Stimulated activated CD4-positive, alpha-beta T cell treated with anti-CD3 and anti-CD28 coated beads, Interleukin-1b, Interleukin-23, amount 100 ng/mL, for 1 hour (primary cell): ENCODE measurements at places on chromosomes 2 and 18.

DNA sequence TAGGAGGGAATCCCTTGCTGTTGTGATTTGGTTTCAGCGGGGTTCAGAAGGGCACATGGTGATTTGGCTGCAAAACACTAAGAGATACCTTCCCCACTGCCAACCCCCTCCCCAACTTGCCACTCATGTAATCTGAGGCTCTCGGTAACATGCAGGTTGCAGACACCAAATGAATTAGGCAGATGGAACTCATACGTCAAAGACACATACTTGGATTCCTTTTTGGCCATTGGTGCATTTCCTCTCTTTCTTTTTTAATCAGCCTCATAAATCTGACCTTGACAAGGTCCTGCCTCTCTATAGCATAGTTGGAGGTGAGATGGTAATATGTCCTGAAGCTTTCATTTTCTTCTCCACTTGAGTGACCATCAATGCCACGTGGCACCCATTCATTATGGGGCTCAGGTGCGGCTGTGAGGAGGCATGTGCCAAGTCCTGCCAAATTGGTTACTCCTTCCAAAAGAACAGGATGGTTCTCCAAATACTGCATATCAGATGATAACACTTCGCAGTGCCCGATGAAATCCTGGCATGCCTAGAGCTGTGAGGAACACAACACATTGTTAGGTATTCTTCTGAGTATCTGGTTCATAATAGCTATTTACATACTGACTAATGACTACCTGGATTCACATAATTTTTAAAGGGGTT lies 8.3 kb upstream of the TMEM178A start:
- no peak for DNase-seq

DNA sequence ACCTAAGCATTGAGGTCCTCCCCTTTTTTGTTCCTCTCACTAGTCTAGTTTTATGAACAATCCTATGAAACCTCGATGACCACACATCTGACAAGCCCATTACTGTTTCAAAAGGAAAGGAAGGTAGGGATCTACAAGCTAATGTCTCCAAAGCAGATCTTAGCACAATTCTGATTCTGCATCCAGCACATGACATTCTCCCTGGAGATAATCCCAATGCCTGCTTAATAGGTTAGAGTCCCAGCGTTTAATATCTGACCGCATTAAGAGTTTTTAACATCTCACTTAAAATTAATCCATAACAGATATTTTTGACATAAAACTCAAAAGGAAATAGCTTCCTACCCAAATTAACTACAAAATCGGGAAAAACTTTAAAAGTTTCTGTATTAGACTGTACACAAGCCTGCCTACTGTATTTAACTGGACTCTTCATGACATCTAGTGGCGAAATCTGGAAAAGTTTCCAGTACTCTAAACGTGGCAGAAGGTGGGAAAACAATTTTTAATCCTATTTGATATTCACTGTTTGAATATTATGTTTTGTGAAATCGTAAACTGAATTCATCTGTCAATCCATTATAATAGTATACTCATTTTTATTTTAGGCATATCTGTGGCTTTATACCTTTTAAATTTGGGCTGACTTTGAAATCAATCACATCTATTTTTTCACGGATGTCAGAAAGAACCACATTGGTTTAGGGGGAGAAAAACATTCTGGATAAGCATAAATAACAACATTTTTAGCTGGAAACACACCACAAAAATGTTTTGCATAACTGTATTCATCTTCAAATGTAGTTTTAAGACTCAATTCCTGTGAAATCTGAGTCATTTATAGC lies 62.4 kb downstream of the TXNL1 start:
- DNase-seq, result no peak

DNA sequence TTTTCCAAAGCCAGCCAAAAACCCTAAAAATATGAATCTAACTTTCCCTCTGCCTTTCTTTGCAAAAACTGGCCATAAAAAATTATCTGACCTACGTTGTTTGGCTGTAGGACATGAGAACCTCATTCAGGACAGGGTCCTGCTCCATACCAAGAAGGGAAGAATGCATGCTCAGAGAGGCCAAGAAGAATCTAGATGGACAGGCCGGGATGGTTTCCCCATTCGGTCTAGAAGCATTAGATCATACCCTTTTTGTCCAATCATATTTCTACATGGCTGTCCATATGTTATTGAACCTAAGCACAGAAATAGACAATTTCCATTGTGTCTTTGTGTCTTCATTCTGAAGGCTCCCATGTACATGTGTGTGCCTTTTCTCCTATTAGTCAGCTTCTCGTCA lies 2120.4 kb upstream of the PIK3C3 start:
- DNase-seq, result no peak

GRCh38 chr2:97730245-97730644 lies 16.9 kb downstream of the ZAP70 start:
- no peak for DNase-seq

DNA sequence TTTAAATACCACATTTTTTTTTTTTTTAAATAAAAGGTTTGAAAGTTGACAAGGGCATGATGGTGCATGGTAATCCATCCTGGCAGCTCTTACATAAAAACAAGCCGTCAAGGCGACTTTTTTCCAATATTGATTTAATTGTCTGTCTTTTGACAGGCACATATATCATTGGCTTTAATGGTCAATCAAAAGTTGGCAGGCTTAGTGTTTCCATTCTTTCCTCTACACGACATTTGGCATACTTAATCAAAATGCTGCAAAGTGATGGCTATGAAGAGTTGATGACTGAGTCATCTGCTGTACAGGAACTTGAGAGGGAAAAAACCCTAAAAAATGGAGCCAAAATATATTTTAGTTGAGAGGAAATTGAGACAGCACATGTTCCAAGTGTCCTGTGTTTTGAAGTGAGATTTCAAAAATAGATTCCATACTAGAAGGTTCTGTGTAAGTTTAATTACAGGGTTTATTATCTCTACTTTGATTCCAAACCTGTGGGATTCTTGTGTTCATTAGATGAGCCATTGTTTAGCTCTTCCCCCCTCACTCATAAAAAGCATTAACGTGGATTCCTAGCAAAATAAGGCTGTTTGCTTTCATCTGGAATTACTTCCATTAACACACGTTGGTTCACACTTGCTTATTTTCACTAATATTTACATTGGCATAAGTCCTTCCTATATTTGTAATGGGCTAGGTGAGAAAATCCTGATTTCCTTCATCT lies 3.2 kb downstream of the TSHZ1 start:
- DNase-seq, result no peak

DNA sequence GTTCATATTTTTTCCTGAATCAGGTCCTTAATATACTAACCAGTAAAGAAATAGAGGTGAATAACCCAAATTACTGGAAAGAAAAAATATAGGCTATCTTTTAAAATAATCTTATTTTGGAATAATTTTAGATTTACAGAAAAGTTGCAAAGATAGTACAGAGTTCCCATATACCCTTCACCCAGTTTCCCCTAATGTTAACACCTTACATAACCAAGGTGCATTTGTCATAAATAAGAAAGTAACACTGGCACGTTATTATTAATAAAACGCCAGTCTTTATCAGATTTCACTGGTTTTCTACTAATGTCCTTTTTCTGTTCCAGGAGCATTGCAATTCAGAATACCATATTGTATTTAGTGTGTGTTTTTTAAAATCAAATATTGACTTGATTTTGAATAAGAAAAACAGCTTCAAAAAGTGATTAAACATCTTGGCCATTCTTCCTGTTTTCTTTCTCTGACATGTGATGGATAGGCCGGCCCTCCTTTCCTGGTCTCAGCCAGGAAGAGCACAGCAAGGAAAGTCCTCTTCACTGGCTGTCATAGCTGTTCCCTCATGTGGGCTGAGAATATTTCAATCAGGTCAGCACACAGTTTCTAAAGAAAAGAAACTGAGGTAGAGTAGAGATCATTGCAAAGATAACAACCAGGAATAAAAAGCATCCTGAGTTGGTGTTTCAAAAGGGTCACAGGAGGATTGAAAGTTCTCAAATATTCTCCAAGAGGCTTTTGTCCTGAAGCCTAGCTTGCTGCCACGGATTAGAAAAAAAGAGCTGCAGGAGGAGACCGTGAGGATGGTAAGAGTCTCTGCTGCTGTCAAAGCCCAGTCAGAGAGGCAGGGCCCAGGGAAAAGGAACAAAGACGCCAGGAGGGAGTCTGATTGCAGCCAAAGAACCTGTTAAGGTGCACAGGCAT lies 79.3 kb upstream of the ARL5A start:
- no peak for DNase-seq

DNA sequence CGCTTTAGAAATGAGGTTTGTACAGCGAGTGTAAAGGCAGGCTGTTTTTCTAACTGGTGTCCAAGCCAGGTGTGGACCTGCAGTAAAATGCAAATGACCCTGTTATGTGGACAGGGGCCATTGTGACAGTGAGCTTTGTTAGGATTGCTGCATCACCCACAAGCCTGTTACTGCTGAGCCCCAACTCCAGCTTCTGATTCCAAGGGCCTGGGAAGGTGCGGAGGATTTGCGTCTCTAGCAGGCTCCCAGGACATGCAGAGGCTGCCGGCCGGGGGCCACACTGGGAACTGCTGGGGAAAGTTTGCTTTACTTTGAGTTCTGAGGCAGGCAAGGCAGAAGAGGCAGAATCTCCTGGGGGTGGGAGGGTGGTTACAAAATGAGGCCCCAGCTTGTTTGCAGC lies 164.1 kb downstream of the GLI2 start:
- no peak for DNase-seq

GRCh38 chr18:63054901-63055584 lies 264.5 kb downstream of the BCL2 start:
- no peak for DNase-seq

DNA sequence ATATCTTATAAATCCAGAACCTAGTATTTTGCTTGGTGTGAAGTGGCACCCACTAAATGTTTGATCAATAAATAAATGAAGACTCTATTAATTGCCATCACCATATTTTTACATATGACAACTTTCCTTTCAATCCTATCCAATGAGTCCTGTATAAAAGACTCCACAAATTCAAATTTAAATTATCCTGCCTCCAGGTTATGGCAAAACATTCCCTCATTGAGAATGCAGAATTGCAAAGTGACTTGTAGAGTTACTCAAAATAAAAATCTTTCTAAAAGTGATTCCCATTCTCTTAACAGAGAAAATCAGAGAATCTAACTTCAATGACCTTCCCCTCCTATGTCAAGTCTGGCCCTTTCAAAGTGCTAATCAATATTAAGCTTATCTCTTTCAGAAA lies 236.8 kb downstream of the GRB14 start:
- no peak for DNase-seq

DNA sequence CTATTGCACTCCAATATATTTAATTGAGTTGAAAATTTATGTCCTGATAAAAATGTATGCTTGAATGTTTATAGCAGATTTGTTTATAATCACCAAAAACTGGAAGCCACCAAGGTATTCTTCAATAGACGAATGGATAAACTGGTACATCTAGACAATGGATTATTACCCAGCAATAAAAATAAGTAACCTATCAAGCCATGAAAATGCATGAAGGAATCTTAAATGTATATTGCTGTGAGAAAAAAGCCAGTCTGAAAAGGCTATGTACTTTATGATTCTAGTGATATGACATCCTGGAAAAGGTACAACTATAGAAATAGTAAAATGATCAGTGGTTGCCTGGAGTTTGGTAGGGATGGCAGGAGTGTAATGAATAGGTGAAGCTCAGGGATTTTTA lies 580.7 kb downstream of the DCC start:
- no peak for DNase-seq

GRCh38 chr2:135800513-135801460 lies 36.2 kb downstream of the LCT start:
- DNase-seq, result no peak

- DNase-seq, result no peak
These were observed 16.2 kb downstream of the IMPA2 start for GRCh38 chr18:11997466-11997865.

- DNase-seq, result no peak
These were observed 4.2 kb downstream of the STAMBP start for GRCh38 chr2:73832930-73833329.

DNA sequence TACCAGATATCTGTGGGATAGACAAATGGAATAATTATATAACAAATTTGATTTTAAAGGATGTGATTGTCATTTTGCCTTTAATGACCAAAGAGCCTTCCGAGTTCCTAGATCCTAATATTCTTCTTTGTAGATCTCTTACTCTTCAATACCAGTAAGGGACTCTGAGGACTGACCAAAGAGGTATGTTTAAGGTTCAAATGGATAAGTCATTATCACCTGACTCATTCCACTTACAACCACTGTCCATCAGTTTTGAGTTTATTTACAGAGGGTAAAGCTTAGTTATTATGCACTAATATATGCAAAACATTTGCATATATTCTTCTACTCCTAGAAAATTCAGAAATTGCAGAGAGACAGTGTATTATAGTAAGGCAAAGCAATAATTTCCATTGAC lies 62.7 kb downstream of the CCDC148 start:
- no peak for DNase-seq

DNA sequence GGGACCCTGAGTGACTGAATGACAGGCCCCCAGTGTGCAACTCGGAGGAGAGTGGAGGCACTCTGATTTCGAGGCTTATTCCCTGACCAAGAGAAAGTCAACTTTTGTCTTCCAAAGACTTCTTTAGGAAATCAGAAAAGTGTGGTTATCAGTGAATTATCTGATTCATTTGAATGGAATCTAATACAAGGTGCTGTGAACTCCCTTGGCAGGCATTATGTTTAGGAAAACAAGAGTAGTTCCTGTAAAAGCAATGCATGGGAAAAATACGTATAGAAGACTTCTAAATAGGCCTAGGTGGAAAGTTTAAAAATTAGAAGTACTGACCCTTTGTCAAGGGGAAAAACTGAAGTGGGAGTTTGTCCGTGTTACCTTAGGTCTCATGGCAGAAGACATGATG lies 269.4 kb downstream of the GBX2 start:
- no peak for DNase-seq

GRCh38 chr2:128602038-128602698 lies 283.5 kb upstream of the HS6ST1 start:
- no peak for DNase-seq

- no peak for DNase-seq
These were observed 70.8 kb upstream of the ST8SIA3 start for GRCh38 chr18:57281519-57281918.
